ENCODE measurements at places on chromosomes 5 and 9. TPM values are rescaled to one million over a fixed set of nuclear protein-coding genes. Genes with fewer than 3 reads are reported as not detected.
A peak's percentile ranks its signal among the peaks of the same experiment; 100 is the strongest.

The CORO2A gene
- total RNA-seq: 19.8 TPM

The FOXD4L6 gene
- total RNA-seq: 0.20 TPM

The TNC gene
- total RNA-seq: 1.9 TPM

GRCh38 chr5:41903382-41903891 lies 707 bp upstream of the RIMOC1 start:
- no peak for DNase-seq

The CAMSAP1 gene
- 17.3 TPM for total RNA-seq

The SLC6A19 gene
- not detected for total RNA-seq

DNA sequence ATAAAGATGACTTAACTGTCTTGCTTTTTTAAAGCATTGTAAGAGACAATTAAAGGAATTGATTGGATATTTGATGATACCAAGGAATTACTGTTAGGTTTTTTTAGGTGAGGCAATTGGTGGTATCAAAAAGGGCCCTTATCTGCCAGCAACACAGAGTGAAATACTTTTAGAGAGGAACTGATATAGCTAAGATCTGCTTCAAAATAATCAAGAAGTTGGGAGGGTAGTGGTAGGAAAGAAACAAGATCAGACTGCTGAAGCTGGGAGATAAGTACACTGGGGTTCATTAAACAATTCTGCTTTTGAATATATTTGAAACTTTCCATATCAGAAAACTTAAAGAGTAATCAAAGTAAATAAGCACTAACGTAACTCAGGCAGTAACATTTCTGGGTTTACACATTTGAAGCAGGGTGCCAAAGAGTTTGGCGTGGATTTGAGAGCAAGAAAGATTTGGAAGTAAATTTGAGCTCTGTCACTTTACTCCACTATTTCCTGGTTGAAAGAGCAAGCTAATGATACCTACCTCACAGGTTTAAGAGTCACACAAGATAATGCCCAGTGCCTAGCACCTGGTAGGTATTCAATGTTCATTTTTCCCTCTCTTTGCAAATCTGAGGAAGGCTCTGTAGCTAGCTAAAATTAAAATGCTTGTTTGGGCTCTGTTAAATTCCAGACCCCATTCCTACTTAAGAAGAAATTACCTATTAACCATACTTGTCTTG lies 6.9 kb downstream of the ERMP1 start:
- DNase-seq: no peak

The SLC34A1 gene
- not detected for total RNA-seq

- DNase-seq: no peak
Measured at GRCh38 chr5:60677850-60678664, 21.9 kb downstream of the DEPDC1B start.

GRCh38 chr5:34718516-34718915 lies 62.4 kb downstream of the RAI14 start:
- DNase-seq: no peak

DNA sequence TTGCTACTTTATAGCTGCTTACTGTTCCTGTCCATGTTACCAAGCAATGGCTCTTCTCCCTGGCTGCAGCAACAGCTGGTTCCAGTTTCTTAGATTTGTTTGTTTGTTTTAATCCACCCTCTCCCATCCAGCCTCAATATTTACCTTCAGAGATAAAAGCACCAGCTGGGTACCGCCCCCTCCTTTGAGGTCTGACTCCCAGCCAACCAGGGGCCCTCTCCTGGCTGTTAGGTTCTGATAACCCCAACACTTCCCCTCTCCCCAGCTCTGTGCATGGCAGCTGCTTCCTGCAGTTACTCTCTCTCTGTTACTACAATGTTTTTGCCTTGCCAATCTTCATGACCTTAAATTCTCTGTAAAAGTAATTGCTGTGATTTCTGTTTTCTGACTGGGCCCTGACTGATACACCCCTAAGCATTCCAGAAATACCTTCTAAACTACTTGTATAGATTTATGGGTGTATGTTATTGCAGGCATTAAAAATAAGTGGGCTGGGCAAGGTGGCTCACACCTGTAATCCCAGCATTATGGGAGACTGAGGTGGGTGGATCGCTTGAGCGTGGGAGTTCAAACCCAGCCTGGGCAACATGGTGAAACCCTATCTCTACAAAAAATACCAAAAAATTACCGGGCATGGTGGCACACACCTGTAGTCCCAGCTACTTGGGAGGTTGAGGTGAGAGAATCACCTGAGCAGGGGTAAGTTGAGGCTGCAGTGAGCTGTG lies 2.6 kb upstream of the GCNT1 start:
- DNase-seq: peak; percentile 82

The LRRC70 gene
- total RNA-seq: 1.1 TPM

The SHOC1 gene
- total RNA-seq: not detected

- no peak for DNase-seq
Measured at GRCh38 chr5:166045961-166046360, 2245.5 kb upstream of the WWC1 start.

DNA sequence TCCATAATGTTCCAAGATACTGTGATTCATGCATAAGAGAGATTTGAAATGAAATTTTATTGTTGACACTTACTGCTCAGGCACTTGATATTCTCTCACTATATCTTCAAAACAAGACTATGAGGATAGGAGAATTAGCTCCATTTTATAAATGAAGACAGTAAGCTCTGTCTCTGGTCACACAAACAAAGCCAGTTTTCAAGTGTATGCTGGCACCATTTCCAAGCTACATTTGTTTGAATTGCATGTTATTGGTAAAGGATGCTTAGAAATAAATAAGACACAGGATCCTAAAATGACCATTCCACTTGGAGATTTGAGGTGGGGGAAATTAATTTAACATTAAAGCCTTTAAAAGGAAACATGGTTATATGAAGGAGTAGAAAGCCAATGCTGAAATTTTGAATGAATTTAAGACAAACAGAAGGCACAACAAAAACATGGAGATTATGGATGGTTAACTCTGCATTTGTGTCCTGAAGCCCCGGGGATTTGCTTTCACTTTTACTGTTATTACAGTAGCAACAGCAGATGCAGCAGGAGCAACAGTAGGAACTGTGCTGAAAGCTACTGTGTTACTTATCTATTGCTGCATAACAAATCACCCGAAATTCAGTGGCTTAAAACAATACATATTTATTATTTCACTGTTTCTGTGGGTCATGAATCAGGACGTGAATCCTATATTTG lies 79.7 kb upstream of the ASTN2 start:
- DNase-seq: no peak

GRCh38 chr5:126358525-126358924 lies 64.7 kb upstream of the GRAMD2B start:
- no peak for DNase-seq

The FBN2 gene
- 0.08 TPM for total RNA-seq

The OR4F3 gene
- total RNA-seq: not detected

DNA sequence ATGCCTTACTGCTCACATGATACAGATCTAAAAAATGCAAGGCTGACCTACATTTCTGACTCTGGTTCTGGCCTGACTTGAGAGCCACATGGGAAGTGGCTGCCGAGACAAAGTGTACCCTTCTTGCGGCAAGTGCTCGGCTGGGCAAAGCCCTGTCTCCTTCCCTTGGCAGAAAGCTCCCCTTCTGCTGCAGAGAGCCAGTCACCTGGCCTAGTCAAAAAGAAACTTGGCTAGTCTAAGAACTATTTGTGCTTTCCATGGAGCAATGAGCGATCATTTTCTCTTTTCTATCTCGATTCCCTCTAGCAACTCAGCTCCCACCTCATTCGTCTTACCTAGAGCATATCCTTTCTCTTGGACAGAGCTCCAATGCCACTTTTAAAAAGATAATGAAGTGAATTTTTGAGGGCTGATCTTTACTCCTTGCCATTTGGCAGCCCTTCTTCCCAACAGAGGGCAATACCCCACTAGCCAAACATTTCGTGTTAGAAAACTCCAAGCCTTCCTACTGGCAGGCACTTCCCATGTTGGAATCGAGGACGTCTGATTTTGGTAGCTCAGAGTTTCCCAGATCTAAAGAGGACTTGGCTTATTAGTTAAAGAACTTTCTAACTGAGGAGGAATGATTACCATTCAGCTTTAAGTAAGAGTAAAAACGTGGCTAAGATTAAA lies 108.1 kb upstream of the PRRC1 start:
- DNase-seq: no peak

The DMRT3 gene
- total RNA-seq: not detected

The NPR3 gene
- total RNA-seq: 2.2 TPM

DNA sequence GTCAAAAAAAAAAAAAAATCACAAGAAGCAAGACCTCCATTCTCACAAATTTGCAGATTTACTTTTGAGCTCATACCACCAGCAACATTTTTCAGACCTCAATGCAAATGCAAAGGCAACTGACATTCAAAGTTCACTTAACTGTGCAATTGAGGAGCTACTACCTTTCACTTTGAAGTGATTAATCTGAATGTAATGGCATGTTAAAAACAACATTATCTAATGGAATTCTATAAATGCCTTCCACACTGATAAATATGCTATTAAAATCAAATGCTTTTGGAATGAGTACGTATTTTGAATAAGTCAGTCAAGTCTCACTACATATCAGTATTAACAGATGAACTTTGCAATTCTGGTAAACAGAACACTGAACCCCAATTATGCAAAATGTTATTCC lies 32.3 kb downstream of the UBQLN1 start:
- DNase-seq: no peak

DNA sequence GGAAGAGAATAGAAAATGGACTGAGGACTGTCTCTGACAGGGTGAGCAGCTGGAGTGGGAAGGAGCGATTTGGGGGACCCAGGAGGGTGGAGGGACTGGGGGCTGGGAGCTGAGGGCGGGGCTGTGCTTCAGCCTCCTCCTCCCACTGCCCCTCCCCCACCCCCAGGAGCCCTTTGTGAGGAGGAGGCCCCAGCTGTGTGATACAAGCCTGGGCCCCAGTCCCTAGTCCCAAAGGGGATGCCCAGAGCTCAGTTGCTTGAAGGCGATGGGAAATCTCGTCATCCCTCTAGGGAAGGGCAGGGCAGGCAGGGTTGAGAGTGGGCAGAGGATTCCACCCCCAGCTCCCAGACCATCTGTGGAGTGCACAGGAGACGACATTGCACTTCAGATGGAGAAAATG lies at the start of gene SPATA31E1:
SPATA31E1 (plus strand) TSS at position 251 of the 400 bp plus-strand sequence; CDS start at position 266, 15 bp downstream.
- no peak for DNase-seq

DNA sequence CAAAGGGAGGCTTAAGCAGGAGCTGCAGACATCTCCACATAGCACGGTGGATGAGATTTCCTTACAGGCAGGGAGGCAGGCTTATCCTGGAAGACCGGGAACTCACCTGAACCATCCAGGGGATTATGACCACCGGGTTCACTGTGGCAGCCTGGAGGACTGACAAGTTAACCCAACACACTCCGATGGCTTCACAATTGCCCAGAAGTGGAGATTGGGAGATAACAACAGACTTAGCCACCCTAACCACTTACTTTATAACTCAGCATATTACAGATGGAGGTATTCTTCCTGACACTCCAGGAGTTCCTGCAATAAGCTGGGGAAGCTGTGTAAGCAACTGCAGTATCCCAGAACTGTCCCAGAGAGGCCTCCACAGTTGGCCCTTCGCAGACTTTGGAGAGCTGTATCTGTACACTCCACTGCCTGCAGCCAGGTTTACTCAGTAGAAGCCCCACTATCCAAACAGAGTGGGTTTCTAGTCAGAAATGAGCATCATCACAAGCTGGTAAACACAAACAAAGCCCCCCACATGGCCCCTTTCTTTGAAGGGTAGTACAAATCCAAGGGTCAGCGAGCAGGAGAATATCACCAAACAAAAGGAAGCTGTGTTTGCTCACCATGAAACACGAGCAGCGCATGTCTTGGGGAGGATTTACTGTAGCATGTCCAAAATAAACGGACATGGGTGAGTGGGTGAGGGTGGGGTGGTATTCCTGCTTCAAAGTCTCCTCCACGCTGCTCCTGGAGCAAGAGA lies 462.2 kb downstream of the RASEF start:
- no peak for DNase-seq

- no peak for DNase-seq
Measured at GRCh38 chr9:99238331-99238730, 16.2 kb downstream of the SEC61B start.

DNA sequence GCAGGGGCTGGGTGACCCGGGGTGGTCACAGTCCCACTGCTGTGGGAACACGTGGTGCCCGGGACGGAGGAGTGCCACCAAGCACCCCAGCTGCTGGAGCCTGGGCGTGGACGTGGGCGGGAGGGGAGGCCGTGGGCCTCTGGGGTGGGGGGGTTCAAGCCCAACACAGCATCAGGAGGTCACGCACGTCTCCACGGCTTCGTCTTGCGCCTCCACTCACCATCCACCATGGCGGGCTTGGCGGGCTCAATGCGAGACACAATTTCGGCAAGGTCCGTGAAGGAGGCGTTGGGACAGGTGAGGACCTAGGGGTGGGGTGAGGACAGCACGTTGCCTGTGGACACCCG lies 2.2 kb upstream of the NSMF start:
- no peak for DNase-seq

GRCh38 chr9:114925672-114926071 lies 4.7 kb downstream of the TNFSF8 start:
- no peak for DNase-seq

- no peak for DNase-seq
Measured at GRCh38 chr5:160550075-160550474, 128.4 kb downstream of the PTTG1 start.

GRCh38 chr5:1037671-1038416 lies 29.2 kb downstream of the NKD2 start:
- DNase-seq: no peak

DNA sequence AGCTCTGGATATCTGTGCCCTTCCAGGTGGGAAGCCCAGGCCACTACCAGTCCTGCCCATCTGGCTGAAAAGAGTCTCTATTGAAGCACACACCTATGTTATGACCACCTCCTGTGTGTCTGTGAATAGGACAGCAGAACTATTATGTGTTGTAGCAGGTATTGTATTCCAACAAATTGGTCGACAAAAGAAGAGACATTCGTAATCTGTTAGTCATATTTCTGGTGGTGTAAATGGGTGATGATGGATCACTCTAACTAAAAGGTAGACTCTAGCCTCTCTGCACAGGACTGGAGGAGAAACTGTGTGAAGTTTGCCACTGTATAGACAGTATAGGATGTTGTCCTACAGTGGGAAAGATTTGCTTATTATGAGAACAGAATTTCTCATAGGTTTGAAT lies 416.1 kb downstream of the TMEM38B start:
- DNase-seq: no peak

DNA sequence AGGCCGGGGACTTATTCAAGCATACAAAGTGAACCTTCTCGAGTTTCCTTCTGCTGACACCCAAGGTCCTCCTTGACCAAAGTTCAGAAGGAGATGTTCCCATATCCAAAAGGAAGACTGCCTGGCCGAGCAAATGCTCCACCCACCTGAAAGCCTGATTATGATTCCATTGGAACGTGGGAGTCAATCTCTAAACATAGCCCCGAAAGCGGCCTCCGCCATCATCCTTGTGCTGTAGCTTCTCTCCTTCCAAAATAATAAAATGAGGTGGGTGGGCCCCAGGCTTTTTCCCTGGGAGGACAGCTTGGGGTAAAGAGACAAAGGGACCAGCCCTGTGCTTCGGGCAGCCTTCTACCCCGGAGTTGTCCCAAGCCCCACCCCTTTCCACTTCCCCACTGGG lies 355.6 kb upstream of the SLC30A5 start:
- no peak for DNase-seq
